T-helper 9 cell (primary cell): ENCODE measurements at places on chromosomes 16 and 17.
A peak's percentile ranks its signal among the peaks of the same experiment; 100 is the strongest.

GRCh38 chr16:15970202-15970601 is 20.8 kb downstream of the ABCC1 start:
- no peak for DNase-seq

DNA sequence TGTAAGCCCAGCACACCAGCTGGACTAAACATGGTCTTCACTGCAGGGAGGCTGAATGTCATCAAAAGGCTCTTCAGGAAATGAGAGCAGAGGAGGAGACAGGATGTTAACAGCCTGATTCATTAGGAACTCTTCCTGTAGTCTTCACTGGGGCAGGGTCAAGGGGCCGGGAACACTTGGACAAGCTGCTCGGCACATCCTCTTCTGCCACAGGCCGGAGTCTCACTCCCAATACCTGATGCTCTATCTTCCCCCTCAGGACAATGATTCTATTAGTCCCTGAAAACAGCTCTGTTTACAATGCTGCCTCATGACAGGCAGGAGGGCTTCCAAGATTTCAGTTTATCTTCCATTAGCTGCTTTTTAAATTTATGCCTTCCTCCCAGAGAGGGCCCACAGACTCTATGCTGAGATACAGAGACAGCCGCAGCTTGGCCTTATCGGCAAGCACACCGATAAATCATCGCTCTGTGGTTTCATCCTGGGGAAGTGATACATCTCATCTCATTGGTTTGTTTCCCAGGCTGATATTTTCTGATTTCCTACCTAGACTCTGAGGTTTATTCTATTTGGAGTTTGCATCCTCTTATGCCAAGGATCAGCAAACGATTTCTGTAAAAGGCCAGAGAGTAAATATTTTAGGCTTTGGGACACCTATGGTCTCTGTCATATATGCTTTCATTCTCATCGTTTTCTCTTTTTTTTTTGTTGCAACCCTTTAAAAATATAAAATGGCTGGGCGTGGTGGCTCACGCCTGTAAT is 214.0 kb upstream of the ASIC2 start:
- DNase-seq: no peak

DNA sequence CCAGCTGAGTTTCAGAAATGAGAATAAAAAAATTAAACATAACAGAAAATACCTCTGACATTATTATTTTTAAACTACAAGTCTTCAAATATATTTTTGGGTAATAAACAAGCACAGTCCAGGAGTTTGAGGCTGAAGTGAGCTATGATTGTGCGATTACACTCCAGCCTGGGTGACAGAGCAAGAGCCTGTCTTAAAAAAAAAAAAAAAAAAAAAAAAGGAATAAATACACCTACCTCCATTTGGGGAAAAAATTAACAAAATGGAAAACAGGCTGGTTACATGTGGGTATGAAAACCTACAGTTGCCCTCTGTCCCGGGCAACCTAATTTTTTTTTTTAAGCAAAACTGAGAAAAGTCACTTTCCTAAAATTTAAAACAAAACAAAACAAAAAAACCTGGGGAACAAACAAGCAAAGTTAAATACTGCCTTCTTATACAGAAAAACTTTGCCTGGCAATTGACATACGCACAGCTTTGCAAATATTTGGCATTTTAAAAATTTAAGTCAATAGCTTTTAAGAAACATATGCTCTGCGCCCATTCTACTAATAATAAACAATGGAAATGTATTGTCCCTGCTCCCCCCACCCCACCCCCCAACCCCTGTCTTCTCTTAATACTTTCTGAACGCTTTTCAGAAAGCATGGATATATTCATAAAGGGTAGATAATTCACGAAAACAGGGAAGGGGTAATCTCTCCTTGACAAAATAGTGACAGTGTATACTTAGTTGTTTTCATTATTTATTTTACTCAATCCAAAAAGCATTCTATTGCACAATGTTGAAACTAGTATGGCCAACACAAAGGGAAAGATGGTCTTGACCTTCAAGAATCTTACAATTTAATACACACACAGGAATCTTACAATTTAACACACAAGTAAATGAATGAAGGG is 81.3 kb downstream of the STH start:
- no peak for DNase-seq

GRCh38 chr17:550463-551180 is 164.0 kb downstream of the VPS53 start:
- no peak for DNase-seq

DNA sequence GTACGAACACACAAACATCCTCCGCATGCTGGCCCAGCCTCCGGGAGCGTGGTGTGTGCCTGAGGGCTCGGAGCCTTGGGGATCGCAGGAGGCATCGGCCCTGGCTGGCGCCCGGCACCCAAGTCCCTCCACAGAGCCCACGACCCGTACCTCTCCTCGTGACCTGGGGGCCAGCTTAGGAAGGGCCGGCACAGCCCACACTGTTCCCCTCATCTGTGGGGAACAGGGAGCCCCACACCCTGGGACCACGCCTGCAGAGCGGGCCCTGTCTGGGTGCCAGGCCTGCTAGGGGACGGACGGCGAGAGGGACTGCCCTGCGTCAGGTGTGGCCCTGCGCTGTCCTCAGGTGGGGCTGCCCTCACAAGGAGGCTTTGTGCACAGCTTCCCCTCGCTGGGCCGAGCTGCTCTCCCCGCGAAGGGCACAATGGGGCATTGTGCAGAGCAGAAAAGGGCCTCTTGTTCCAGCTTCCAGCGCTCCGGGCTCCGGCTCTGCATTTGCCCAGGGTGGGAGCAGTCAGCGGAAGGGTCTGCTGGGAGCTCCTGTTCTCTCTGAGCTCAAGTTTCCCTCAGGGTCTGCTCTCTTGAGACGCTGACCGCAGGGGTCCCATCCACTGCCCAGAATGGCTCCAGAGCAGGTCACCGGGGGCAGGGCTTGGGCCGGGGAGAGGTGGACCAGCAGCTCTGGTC is 1.7 kb upstream of the LMF1 start:
- DNase-seq: no peak

DNA sequence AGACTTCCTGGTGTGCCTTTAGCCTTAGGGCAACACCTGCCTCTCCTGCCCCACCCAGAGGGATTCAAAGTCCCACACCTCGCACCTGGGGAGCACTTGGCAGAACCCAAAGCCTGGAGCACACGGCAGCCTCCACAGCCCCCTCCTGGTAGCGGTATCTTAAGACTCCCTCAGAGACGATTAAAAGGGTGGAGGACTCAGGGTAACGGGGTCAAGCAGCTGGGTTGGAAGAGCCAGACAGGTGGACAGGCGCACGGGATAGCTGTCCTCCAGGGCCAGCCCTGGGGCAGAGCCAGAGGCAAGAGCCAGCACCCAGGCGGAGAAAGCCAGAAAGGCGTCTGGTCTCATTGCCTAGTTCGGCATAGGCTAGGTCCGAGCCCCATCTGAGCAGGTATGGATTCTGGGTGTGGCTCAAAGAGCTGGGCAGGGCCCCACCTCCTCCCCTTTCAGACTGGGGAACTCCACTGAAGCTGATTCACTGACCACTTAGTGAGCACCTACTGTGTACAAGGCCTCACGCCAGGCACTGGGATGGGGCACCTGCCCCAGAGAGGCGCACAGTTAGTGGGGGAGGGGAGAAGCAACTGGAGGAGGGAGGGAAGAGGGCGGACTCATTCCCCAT is 55.0 kb upstream of the MEAK7 start:
- no peak for DNase-seq

- DNase-seq: no peak
Measured at GRCh38 chr16:88844419-88845036, 12.2 kb downstream of the GALNS start.

DNA sequence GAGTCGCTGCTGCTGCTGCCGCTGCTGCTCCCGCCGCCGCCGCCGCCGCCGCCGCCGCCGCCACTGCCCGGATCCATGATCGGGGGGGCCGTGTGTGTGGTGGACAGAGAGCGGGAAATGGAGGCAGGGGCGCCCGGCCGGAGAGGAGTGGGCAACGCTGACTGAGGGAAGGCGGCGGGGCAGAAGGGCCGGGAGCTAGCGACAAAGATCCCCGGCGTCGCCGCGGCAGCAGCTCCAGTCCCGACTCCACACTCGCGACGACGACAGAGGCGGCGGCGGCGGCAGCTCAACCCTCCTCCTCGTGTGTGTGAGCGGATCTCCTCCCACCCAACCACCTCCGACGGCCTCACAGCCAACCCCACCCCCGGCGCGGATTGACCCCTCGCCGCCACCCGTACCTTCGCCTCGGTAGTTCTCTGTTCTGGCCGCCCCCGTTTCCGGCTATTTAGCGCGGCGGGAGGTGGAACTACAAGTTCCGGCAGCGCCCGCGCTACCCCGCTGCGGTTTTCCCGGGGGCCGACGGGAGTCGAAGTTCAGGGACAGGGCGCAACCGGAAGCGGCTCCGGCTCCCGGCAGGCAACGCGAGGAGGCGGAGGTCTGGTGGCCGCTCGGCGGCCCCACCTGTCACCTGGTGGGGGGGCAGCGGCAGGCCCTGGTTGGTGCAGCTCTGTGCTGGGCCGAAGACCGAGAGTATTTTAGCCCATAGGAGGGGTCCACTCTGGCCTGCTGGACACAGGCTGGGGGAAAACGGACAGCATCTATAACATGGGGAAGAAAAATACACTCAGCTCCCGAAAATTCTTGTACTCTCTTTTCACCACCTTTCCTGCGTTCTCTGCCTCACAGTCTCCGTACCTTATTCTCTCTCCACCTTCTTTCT is at the start of gene GSPT1:
Gene GSPT1, minus strand, starts transcription at position 313 of the 880 bp plus-strand sequence. Its CDS starts 236 bp downstream, at position 77.
- DNase-seq: peak; percentile 98

DNA sequence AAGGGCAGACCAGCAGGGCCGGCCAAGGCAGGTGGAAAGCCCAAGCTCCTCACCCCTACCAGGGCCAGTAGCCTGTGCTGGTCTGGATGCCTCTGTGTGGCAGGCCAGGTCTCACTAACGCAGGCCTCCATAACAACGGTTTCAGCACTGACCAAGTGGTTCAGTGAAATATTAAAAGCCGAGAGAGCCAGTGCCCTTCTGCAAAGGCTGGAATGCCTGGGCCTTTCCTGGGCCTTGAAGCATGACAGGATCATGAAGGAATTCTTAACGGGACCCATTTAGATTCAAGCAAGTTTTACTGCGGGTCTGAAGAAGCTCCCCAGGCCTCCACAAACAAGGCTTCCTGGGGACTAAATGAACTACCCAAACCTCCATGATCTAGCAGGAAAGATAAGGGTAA is 16.3 kb downstream of the ADAD2 start:
- DNase-seq: no peak

GRCh38 chr16:9099131-9099625 is 7.7 kb downstream of the HAPSTR1 start:
- no peak for DNase-seq

DNA sequence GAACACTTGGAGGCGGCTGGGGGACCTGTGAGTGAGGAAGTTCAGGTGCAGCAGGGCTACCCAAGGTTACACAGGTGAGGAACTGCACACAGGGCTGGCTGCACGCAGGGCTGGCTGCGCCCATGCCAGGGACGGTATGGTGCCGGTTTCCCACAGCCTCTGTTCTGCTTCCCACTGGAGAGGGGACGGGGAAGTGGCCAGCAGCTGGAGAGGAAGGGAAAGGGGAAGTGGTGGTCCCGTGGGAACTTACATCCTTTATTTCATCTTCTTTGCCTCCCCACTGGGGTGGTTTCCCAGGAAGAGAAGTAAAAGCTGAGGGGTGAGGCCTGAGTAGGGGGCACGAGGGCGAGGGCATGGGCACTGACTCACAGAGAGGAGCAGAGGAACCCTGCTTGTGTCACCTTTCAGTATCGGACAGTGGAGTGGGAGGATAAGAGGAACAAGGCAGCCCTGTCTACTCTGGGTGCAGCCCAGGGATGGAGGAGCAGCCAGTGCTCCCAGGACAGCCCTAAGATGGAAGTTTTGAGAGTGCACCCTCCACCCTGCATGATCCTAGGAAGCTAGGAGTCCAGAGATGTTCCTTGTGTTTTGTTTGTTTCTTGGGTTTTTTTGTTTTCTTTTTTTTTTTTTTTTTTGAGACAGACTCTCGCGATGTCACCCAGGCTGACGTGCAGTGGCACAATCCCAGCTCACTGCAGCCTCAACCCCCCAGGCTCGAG is 25.5 kb upstream of the CDH1 start:
- DNase-seq: no peak

GRCh38 chr16:53523971-53524548 is 21.1 kb upstream of the AKTIP start:
- no peak for DNase-seq

GRCh38 chr17:69478916-69479315 is 64.4 kb downstream of the MAP2K6 start:
- no peak for DNase-seq

DNA sequence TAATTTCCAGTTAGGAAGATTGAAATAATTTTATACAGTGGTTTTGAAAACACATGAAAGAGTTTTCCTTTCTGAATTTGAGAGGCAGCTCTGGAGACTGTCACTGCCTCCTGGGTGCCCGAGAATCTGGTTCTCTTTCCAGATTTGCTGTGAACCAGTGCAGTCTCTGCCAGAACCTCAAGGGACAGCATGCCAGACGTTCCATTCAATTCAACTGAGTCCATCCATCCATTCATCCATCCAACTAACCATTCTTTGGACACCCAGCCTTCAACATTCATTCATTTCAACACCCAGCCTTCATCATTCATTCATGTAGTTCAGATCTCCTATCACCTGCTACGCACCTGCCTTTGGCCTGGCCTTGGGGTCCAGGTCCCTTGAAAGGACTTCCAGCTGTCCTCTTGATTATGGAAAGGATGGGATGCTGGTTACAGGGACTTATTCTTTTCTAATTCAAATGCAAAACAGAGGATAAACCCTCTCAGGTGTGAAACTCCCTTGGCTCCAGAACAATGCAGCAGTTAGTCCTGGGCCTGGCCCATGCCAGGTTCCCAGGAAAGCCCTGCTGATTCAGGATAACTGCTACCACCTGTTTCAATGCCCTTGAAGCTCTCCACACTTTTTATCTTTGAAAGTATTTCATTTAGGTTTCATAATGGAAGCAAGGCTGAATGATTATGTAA is 68.7 kb downstream of the WSCD1 start:
- DNase-seq: no peak

GRCh38 chr17:10217916-10218315 is 19.5 kb upstream of the GAS7 start:
- no peak for DNase-seq

- no peak for DNase-seq
Measured at GRCh38 chr17:72090108-72090507, 30.7 kb upstream of the SOX9 start.

DNA sequence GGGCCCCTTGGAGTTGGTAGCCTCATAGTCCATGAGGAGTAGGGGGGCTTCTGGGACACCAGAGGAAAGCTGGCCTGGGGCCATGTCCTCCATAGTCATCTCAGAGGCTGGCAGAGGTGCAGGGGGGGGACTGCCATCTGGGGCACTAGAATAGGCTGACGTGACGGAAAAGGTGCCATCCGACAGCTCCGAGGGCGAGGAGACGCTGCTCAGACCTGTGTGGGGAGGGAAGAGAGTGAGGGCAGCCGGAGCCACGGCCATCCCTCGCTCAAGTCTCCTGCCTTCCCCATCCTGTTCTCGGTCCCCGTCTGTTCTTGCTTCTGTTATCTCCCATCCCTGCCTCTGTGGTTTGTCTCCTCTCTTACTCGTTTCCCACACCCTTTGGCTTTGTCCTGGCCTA is 4.7 kb upstream of the SPAG7 start:
- no peak for DNase-seq
